ENCODE measurements at places on chromosomes 1 and 21. TPM values are rescaled to one million over a fixed set of nuclear protein-coding genes. Genes with fewer than 3 reads are reported as not detected.

DNA sequence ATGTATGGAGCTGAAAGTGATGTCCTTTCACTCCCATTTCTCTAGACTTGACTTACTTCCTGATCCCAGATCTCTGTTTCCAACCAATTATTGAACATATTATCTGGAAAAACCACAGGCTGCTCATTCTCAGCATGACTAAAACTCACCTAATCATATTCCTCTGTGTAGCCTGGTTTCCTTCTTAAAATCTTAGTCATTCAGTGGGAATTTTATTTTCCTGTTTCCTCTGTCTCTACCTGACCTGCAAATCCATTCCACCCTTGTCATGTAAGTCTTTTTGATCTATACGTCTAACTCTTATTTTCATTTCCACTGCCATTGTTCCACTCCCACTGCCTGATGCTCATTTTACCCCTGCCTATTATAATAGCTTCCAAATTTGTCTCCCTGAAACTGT lies 67.9 kb upstream of the APOBEC4 start:
- no peaks in the 10 kb centered on the region for H3K27me3 ChIP-seq
- H3K4me3 ChIP-seq: no peak overlapping the region
- no peak overlapping the region for H3K27ac ChIP-seq
- no peaks in the 10 kb centered on the region for H3K36me3 ChIP-seq
- no peak for DNase-seq

DNA sequence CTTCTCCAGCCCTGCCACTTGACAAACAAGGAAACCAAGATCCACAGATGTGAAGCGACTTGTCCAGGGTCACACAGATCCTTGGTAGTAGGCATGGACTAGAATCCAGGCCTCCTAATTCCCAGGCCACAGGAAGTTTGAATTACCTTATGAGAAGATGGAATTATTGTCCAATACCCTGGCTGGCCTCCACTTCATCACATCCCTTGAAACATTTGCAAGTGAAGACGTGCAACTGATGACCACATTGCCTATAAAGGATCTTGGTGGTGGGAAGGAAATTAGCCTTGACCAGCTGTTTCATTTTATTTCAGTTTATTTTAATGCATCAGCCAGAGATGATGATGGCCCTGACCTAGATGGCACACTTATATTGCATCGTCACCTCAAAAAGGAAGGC lies 165.8 kb upstream of the CAMK1G start:
- no peaks in the 10 kb centered on the region for H3K4me1 ChIP-seq
- H3K27me3 ChIP-seq: peaks cover 8% of the 10 kb centered on the region
- H3K27ac ChIP-seq: no peak overlapping the region

- peaks cover 2% of the 10 kb centered on the region for H3K4me1 ChIP-seq
- H3K27me3 ChIP-seq: no peaks in the 10 kb centered on the region
- no peaks in the 10 kb centered on the region for H3K36me3 ChIP-seq
- peak overlapping the region; percentile 50 for H3K27ac ChIP-seq
Observed at GRCh38 chr1:239898062-239898730, 193.5 kb upstream of the FMN2 start.

- H3K36me3 ChIP-seq: no peaks in the 10 kb centered on the region
- H3K27me3 ChIP-seq: peaks cover 7% of the 10 kb centered on the region
- H3K27ac ChIP-seq: no peak overlapping the region
- no peak overlapping the region for H3K4me3 ChIP-seq
- no peak for DNase-seq
Observed at GRCh38 chr1:51960262-51960661, 30.2 kb downstream of the RAB3B start.

GBP6 gene
- polyA plus RNA-seq: 0.17 TPM

- no peaks in the 10 kb centered on the region for H3K36me3 ChIP-seq
- H3K4me1 ChIP-seq: peaks cover 1% of the 10 kb centered on the region
- no peak overlapping the region for H3K4me3 ChIP-seq
- H3K27me3 ChIP-seq: peaks cover 9% of the 10 kb centered on the region
- no peak for DNase-seq
Observed at GRCh38 chr1:221442056-221442455, 299.8 kb downstream of the DUSP10 start.

GRCh38 chr1:174123843-174124242 lies 35.5 kb upstream of the RABGAP1L start:
- no peaks in the 10 kb centered on the region for H3K27me3 ChIP-seq
- H3K4me1 ChIP-seq: no peaks in the 10 kb centered on the region
